ENCODE measurements at places on chromosomes 5 and 9.

- no peak for DNase-seq
Observed at GRCh38 chr9:76690246-76690972, 73.8 kb upstream of the PCA3 start.

GRCh38 chr5:50822046-50822445 is 155.6 kb downstream of the PARP8 start:
- DNase-seq = no peak

- DNase-seq = no peak
Observed at GRCh38 chr9:15711931-15712330, 159.1 kb downstream of the CCDC171 start.

- DNase-seq = no peak
Observed at GRCh38 chr5:113024076-113024697, 47.6 kb downstream of the DCP2 start.

DNA sequence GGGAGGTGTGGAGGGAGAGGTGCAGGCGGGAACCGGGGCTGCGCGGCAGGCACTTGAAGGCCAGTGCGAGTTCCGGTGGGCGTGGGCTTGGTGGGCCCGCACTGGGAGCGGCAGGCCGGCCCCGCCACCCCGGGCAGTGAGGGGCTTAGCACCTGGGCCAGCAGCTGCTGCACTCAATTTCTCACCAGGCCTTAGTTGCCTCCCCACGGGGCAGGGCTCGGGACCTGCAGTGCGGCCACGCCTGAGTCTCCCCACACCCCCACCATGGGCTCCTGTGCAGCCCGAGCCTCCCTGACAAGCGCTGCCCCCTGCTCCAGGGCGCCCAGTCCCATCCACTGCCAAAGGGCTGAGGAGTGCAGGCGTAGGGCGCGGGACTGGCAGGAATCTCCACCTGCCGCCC is 284.5 kb downstream of the DEPDC1B start:
- DNase-seq = no peak

- DNase-seq = no peak
Observed at GRCh38 chr9:83219154-83219923, 156.4 kb upstream of the RASEF start.

- no peak for DNase-seq
Observed at GRCh38 chr5:149217803-149218155, 53.9 kb upstream of the AFAP1L1 start.

DNA sequence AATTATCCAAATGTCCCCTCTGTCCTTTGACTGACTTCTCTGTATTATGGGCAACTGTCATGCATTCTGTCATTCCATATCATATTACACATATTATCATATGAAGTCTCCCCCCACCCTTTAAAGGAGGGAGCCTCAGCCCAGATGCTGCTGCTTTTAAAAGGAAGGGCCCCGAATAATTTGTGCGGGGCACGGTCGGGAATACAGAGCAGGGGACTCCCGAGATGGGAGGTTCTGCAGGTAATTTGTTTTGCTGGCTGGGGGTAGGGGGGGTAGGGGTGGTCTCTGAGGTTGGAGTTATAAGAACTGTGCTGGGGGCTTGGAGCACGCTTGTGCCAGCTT is 10.1 kb upstream of the LHX2 start:
- no peak for DNase-seq

Data from activated T-cell treated with anti-CD3 and anti-CD28 coated beads, Interleukin-2, amount 50 U/mL, for 1 hour (primary cell).